AML-193 (cell line): ENCODE measurements at places on chromosomes 12 and 14.

GRCh38 chr12:49198431-49199155 lies 9.7 kb upstream of the TUBA1A start:
- DNase-seq = no peak

- no peak for DNase-seq
Observed at GRCh38 chr12:57139796-57140649, 7.4 kb downstream of the LRP1-AS start.

GRCh38 chr12:2691345-2692071 lies 103.3 kb upstream of the FKBP4 start:
- DNase-seq = peak; percentile 26

DNA sequence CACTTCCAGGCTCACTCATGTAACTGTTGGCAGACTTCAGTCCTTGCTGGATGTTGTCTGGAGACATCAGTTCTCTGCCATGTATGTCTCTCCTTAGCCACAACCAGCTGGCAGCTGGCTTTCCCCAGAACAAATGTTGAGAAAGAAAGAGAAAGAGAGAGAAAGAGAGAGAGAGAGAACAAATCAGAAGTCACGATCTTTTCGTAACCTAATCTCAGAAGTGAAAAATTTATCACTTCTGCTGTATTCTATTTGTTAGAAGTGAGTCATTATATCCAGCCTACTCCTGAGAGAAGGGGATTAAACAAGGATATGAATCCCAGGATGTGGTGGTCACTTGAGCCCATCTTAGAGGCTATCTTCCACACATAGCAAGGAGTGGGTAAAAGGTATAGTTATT lies 101.2 kb downstream of the BTG1 start:
- DNase-seq = no peak

GRCh38 chr14:41634286-41634685 lies 27.6 kb downstream of the LRFN5 start:
- DNase-seq = no peak
